ENCODE measurements at places on chromosomes 13 and 19. TPM values are rescaled to one million over a fixed set of nuclear protein-coding genes. Genes with fewer than 3 reads are reported as not detected.
A peak's percentile ranks its signal among the peaks of the same experiment; 100 is the strongest.

HOMER3 gene
- 39.2 TPM for polyA plus RNA-seq

PLPPR3 gene
- polyA plus RNA-seq: 201 TPM

CCNA1 gene
- polyA plus RNA-seq: 16.5 TPM

TEKTIP1 gene
- 9.6 TPM for polyA plus RNA-seq

TLE2 gene
- polyA plus RNA-seq: 101 TPM

SYNGR4 gene
- polyA plus RNA-seq: 0.76 TPM

SHD gene
- 68.4 TPM for polyA plus RNA-seq

GRCh38 chr13:43751624-43752023, 35.1 kb downstream of the ENOX1 start:
- no peak for DNase-seq

DNA sequence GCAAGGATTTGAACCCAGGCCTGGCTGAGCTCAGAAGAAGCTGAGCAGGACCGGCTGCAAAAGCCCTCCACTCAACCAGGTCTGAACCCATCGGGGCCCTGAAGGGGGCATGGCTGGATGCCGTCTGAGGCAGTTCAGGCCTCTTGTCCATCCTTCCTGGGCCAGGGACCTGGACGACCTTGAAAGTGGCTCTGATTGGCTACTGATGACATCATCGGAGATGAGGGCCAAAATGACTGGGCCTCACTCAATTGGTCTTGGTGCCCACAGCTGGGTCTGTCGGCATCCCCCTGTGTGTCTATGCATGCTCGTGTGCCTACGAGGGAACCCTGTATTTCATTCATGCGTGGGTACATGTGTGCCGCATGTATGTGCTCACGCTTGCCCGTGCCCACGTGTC, 71.8 kb downstream of the PTPRS start:
- DNase-seq: no peak

DNA sequence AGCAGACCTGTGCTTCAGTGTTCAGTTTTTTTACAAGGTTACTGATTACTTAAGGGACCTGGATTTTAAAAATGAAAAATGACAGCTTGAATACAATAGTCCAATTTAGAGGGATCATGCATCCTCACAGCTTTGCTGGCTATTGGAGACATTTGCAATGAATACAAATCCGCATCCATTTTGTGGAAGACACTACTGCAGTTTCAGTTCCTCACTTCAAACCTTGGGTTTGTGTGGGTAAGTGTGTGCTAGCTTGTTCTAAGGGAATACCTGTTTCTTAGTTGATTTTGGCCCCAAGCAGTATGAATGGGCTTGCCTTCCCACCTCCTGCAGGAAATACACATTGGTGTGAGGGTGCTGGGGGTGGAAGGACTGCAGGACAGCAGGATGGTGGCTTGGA, 222.4 kb downstream of the OLFM4 start:
- no peak for DNase-seq

GRCh38 chr19:39106194-39106593, 19.4 kb upstream of the PAK4 start:
- no peak for DNase-seq

DNA sequence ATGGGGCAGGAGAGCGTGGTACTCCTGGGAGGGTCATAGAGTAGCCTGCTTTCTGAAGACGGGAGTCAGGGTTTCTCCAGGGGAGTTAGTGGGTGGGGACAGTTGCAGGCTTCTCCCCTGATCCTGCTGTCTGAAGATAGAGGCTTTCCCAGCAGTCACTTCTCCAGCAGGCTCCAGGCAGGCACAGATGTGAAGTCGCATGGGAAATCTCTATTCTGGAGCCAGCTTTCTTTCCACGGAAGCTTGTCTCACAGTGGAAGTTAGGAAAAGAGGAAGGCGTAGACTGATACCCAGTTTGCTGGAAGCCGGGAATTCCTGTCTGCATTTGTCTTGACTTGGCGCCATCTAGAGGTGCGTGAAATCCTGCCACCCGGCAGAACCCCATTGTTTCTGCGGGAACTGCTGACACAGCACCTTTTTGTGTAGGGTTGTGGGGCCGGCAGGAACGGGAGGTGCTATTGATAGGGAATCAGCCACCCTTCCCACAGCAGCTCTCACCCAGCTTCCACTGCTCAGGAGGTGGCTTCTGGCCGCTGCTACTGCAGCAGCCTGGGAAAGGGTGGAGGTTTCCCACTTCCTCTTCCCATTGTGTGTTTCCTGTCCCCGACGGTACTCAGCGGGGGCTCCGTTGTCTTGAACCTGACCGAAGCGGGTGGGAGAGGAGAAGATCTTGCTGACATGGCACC, 28.5 kb upstream of the NPAS1 start:
- DNase-seq: peak; percentile 72

DNA sequence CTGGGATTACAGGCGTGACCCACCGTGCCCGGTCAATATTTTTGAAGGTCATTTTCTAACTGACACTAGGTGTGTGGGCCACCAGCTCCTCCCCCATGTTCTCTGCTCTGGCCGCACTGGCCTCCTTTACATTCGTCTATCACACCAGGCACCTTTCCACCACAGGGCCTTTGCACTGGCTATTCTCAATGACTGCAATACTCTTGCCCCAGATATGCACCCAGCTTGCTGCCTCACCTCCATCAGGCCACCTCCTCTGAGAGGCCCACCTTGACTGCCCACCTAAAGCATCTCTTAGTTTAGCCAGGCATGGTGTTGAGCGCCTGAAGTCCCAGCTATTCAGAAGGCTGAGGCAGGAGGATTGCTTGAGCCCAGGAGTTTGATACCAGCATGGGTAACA, 10.2 kb upstream of the SULT2B1 start:
- no peak for DNase-seq

GRCh38 chr19:4386041-4386782, 14.1 kb downstream of the SH3GL1 start:
- no peak for DNase-seq

- DNase-seq: no peak
Observed at GRCh38 chr19:2608602-2608922, 93.9 kb downstream of the GNG7 start.

DNA sequence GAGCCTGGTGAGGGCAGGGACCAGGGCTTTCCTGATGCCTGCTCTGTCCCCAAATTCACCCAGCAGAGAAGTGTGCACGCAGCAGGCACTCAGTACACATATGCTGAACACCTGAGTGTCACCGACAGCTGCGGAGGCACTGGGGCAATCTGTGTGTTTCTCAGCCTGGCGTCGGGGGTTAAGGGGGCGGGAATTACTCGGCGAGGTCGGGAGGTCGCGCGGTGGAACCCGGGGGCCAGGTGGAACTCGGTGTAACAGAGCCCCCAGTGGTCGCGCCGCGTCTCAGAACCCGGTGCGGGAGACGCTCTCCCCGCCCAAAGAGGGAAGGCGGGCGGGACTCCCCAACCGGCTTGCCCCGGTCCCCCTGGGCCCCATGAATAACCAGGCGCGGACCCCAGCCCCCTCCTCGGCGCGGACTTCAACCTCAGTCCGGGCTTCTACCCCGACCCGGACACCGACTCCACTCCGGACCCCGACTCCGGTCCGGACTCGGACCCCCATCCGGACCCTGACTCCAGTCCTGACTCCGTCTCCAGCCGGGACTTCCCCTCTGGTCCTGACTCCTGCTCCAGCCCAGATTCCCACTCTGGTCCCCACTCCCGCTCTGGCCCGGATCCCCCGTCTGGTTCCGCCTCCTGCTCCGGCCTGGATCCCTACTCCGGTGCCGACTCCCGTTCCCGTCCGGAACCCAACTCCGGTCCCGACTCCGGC, at the start of gene SELENOV:
TSS of gene SELENOV (plus strand) at position 300 of the 711 bp plus-strand sequence. CDS start at position 374, 74 bp downstream.
- DNase-seq: peak; percentile 35

DNA sequence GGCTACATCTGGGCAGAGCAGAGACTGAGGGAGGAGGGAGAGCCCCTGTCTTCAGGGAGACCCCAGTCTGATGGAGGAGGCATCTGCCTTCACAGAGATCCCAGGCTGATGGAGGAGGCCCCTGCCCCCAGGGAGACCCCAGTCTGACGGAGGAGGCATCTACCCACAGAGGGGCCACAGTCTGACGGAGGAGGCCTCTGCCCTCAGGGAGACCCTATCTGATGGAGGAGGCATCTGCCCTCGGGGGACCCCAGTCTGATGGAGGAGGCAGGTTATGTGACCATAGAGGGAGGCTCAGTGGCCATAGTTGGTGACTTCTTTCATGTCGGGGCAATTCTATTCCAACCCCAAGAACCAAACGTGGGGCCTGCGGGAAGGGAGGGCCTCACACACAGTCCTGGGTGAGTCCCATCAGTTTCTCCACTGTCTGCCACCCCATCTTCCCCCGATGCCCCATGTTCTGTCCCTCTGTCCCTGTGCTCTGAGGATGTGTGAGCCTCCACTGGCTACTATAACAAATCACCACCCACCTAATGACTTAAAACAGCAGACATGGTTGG, 14.3 kb downstream of the MISP start:
- no peak for DNase-seq

DNA sequence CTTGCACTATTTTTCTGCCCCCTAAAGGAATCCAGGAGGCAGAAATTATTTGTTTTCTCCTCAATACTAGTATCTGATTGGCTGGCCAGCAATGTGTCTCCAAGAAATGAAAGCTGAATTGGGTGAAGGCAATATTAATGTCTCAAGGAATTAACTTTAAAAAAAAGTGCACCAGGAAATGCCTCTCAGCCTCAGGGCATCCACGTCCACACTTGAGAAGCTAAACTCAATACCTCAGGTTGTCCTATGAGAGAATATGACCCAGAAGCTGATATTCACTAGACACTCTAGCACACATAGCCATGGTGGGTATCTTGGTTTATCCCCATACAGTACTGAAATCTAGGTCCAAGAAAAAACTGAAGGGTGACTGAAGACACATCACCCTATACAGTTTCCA, 2.1 kb downstream of the ZNF91 start:
- no peak for DNase-seq

DNA sequence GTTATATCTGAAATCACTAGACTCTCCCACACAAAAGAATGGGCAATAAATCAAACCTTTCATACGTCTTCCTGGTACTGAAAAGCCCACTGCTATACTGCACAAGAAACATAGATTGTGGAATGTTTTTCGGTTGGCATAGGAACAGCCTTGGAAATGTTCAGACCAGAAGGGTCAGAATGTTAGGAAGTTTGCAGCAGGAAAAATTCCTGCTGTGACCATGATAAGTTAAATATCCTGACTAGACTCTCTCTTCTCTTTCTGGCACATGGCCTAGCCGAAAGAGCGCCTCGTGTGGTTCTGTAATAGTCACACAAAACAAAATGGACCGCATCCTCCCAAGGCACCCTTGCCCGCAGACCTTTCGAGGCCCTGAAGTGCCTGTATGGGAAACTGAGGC, 427.2 kb downstream of the COG6 start:
- DNase-seq: no peak

GRCh38 chr13:107079423-107080049, 511.6 kb upstream of the ARGLU1 start:
- DNase-seq: peak; percentile 61

DNA sequence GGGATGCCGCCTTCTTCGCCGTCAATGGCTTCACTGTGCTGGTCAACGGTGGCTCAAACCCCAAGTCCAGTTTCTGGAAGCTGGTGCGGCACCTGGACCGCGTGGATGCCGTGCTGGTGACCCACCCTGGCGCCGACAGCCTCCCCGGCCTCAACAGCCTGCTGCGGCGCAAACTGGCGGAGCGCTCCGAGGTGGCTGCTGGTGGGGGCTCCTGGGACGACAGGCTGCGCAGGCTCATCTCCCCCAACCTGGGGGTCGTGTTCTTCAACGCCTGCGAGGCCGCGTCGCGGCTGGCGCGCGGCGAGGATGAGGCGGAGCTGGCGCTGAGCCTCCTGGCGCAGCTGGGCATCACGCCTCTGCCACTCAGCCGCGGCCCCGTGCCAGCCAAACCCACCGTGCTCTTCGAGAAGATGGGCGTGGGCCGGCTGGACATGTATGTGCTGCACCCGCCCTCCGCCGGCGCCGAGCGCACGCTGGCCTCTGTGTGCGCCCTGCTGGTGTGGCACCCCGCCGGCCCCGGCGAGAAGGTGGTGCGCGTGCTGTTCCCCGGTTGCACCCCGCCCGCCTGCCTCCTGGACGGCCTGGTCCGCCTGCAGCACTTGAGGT, 7.0 kb downstream of the MAP1S start:
- DNase-seq: no peak

DNA sequence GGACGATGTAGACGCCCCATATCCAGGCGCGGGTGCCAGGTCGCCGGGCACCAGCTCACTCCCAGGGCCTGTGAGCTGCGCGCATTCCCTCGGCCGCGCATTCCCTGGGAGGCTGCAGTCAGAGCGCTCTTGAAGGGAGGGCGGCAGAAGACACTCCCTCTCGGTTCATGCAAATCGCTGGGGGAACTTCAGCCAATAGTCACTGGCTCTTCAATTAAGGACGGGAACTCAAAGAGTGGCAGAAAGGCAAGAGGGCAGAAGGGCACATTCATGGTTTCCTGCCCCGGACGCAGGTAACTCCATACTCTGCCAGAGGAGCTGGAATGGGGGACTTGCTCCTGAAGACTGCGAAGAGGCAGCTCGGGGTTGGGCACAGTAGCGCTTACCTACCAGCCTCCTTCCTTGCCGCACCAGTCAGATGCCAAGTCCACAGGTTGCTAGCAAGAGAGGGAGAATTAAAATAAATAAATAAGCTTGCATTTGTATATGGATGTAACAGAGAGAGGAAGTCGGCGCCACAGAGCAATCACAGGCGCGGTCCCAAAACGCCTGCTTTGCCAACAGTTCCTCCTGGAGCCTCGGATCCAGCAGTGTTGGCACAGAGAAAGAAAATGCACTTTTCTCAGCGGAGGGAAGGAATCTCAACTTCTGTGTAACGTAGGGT, 459 bp downstream of the PCDH20 start:
- peak; percentile 81 for DNase-seq

DNA sequence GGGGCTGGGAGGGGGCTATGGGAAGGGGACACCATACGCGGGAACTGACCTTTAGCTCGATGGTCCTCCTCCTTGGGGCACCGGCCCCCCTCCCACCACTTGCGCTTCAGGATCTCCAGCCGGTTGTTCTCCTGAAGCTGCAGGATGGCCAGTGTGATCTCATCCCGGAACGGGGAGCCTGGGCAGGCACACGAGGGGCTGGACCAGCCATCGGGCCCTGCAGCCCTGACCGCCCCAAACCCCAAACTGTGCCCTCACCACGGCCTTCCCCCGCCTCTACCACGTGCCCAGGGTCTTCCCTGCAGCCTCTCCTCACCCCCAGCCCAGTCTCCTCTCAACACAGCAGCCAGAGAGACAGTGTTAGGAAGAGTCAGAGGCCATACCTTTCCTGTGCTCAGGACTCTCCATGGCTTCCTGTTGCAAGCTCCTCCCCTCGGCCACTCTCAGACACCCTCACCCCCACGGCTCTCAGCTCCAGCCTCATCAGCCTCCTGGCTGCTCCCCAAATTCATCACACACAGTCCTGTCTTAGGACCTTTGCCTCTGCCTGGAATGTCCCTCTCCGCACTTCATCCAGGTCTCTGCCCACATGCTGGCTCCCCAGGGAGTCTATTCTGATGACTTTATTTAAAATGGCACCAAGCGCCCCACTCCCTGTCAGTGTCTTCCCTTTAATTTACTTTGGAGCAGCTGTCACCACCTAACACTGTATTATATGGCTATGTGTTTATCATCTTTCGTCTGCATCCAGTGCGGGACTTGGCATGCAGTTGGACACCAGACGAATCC, 9.7 kb upstream of the ATP1A3 start:
- no peak for DNase-seq

DNA sequence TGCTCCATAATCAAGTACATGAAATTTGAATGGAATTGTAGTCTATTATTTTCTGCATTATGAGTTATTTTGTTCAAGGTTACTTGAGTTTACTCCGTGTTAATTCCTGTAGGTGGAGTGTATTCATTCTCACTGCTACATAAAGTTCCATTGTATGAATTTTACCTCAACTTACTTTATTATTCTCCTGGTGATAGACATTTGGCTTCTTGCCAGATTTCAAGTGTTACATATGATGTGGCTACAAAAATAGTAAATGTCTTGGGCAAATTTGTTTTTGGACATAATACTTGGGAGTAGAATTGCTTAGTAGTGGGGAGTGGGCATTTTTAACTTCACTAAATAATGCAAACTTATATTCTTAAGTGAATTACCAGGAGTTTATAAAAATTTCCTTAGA, 328.9 kb downstream of the SHISA2 start:
- DNase-seq: no peak
